Activated CD4-positive, alpha-beta memory T cell treated with anti-CD3 and anti-CD28 coated beads for 36 hours (primary cell): ENCODE measurements at places on chromosomes 1 and 21. TPM values are rescaled to one million over a fixed set of nuclear protein-coding genes. Genes with fewer than 3 reads are reported as not detected.
A peak's percentile ranks its signal among the peaks of the same experiment; 100 is the strongest.

DNA sequence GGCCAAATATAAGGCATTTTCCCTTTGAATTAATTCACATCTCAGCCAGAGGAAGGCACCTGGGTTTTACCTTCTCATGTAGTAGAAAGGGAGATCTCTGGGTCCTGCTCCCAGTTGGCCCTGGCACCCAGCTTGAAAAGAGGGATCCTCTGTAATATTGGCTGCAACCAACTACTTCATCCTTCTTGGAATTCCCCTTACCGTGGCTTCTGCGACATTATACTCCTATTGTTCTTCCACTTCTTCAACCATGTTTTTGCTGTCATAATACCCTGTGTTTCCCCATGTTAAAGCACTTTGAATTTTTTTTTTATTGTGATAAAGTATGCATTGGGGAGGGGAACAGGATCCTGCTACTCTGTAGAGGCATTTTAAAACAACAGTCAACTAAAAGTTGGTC, 26.8 kb downstream of the RNF220 start:
- no peaks in the 10 kb centered on the region for H3K4me1 ChIP-seq
- DNase-seq: no peak
- no peak overlapping the region for H3K27ac ChIP-seq
- H3K4me3 ChIP-seq: no peak overlapping the region

RGS8 gene
- not detected for total RNA-seq

DNA sequence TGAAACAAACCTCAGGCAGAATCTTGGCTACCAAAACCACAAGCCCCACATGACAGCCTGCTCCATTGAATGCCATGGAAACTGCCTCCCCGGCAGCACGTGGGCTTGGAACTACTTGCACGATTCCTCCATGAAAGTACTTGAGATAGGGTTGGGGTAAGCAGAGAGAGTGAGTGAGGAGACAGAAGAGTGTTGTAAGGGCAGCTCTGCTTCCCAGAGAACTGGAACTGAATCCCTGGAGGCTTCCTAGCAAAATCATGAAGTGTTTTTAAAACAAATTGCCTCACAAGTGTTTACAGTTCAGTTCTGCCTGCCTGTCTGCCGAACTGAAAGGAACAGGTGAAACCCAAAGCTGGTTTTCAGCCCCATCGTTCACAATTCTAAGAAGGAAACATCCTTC, 35.3 kb upstream of the DNASE2B start:
- peaks cover 7% of the 10 kb centered on the region for H3K4me1 ChIP-seq
- DNase-seq: no peak
- no peaks in the 10 kb centered on the region for H3K36me3 ChIP-seq
- no peak overlapping the region for H3K27ac ChIP-seq

NBPF19 gene
- total RNA-seq: 12.8 TPM

- no peak overlapping the region for H3K4me3 ChIP-seq
- no peaks in the 10 kb centered on the region for H3K27me3 ChIP-seq
- peaks cover 33% of the 10 kb centered on the region for H3K4me1 ChIP-seq
- no peak overlapping the region for H3K27ac ChIP-seq
- peaks cover 10% of the 10 kb centered on the region for H3K36me3 ChIP-seq
Measured at GRCh38 chr1:232589111-232589811, 40.7 kb downstream of the SIPA1L2 start.

- no peak for DNase-seq
- H3K36me3 ChIP-seq: no peaks in the 10 kb centered on the region
- no peak overlapping the region for H3K27ac ChIP-seq
- H3K4me1 ChIP-seq: no peaks in the 10 kb centered on the region
- H3K4me3 ChIP-seq: no peak overlapping the region
Measured at GRCh38 chr1:70034403-70034802, 171.0 kb downstream of the LRRC40 start.

DNA sequence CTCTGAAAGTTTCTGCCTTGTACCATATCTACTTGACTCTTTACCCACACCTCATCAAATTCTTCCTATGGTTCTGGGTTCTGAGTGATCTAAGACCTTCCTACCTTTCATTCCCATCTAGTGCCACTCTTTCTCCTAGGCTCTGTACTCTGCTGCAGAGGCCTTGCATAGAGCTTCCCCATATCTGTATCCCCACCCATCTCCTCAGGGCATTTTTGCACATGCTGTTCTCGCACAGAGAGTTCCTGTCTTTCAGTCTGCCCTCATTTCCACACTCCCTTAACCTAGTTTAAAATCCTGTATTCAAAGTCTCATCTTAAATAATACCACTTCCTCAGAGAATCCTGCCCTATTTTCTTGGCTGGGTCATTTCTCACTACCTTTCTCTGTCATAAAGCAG, 114.8 kb downstream of the HMCN1 start:
- no peak overlapping the region for H3K27ac ChIP-seq
- no peaks in the 10 kb centered on the region for H3K36me3 ChIP-seq
- H3K4me1 ChIP-seq: no peaks in the 10 kb centered on the region
- no peak for DNase-seq
- no peaks in the 10 kb centered on the region for H3K27me3 ChIP-seq
- H3K4me3 ChIP-seq: no peak overlapping the region

GRCh38 chr1:222769181-222769580, 32.2 kb downstream of the FAM177B start:
- no peak for DNase-seq
- H3K4me1 ChIP-seq: peaks cover 6% of the 10 kb centered on the region
- no peak overlapping the region for H3K27ac ChIP-seq
- H3K36me3 ChIP-seq: peaks cover 10% of the 10 kb centered on the region

DNA sequence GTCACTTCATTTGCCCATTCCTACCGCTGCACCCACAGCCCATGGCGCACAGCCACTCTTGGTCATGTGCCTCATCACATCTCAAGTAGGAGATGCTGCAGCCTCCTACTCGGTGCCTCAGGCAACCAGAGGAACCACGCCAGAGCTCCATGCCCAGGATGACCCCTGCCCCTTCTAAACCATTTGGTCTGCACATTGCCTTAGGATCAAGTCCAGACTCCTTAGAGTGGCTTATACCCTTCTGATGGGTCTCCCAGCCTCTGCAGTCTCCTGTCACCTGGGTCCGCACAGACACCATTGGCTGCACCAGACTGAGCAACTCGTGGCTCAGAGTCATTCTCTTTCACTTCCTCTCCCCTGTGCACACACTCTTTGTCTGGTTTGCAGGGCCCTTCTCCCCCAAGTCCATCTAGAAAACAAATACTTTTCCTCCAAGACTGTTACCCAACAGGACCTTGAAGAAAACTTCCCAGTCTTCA, 2.2 kb upstream of the ADORA3 start:
- peak overlapping the region; percentile 6 for H3K4me3 ChIP-seq
- H3K36me3 ChIP-seq: no peaks in the 10 kb centered on the region
- H3K27me3 ChIP-seq: no peaks in the 10 kb centered on the region
- peaks cover 75% of the 10 kb centered on the region for H3K4me1 ChIP-seq
- DNase-seq: peak; percentile 40
- H3K27ac ChIP-seq: peak overlapping the region; percentile 76

DNA sequence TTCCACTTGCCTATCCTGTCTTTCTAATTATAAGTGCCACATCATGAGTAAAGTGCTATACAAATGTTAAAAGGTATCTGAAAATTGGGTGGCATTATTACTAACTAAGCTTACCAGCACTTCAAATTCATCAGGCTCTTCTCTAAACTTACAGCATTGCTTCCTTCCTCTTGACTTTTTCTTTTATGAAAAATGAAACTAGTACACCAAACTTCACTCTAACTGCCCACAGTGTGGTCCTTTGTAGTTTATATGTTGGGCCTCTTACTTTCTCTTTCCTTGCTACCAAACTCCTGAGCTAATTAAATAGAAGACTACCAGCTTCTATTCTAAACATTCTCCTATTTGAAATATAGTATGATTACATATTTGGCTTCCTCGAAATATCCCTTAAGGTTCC, 81.8 kb downstream of the NOTCH2 start:
- no peak overlapping the region for H3K4me3 ChIP-seq
- peak overlapping the region; percentile 56 for H3K27ac ChIP-seq
- H3K4me1 ChIP-seq: peaks cover 27% of the 10 kb centered on the region
- peaks cover 22% of the 10 kb centered on the region for H3K36me3 ChIP-seq
- H3K27me3 ChIP-seq: no peaks in the 10 kb centered on the region
- no peak for DNase-seq

GRCh38 chr1:203308328-203308922, 3.1 kb downstream of the BTG2 start:
- H3K4me3 ChIP-seq: peak overlapping the region; percentile 92
- peaks cover 50% of the 10 kb centered on the region for H3K4me1 ChIP-seq
- H3K36me3 ChIP-seq: peaks cover 59% of the 10 kb centered on the region
- DNase-seq: no peak
- peak overlapping the region; percentile 98 for H3K27ac ChIP-seq
- no peaks in the 10 kb centered on the region for H3K27me3 ChIP-seq

PPM1J gene
- total RNA-seq: 0.69 TPM

DNA sequence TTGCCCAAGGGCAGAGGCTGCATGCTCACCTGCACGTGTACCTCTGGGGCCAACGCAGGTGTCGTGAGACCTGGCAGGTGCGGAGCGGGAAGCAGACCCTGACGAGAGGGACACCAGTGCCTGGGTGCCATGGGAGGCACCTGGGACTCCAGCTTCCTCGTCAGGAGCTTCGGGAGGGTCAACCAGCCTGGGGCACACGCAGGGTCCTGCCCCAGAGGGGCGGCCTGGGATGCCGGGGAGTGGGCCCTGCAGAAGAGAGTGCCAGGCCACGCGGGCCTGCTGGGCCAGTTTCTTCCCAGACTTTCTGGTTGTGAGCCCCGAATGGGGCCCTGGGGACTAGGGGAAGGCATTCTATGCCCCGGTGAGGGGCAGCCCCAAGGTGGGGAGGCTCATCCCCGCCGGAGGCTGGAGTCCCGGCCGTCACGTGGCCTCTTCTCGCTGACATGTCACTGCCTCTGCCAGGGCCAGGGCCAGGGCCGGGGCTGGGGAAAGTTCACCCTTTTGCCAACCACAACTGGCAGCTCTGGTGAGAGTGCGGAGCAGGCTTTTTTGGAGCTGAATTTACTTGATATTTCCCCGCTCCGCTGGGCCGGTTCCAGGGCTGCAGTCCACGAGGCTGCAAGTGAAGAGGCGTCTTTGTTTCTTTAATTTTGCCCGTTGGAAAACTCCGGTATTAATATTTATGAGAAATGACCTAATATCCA, 38.5 kb upstream of the ACTRT2 start:
- H3K27me3 ChIP-seq: peaks cover 2% of the 10 kb centered on the region
- no peaks in the 10 kb centered on the region for H3K4me1 ChIP-seq
- no peaks in the 10 kb centered on the region for H3K36me3 ChIP-seq
- no peak overlapping the region for H3K27ac ChIP-seq
- no peak for DNase-seq
- H3K4me3 ChIP-seq: no peak overlapping the region

DNA sequence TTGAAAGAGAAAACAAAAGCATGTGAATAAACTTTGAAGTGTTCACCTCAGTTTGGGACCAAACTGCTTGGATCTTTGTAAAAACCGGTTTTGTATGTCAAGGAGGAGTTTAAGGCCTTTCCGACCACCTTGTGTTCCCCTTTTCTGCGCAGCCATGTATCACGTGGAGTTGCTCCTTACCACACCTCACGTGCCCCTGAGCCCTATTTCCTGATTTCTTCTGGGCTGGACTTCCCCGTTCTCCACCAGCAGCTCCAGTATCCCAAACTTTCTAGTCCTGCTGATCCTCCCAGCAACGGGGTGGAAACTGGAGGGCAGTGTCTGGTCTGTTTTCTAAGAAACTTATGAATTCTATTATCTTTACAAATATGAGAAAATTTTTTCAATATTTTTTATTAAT, 1.6 kb upstream of the SH3D21 start:
- peaks cover 65% of the 10 kb centered on the region for H3K4me1 ChIP-seq
- no peak overlapping the region for H3K4me3 ChIP-seq
- no peaks in the 10 kb centered on the region for H3K27me3 ChIP-seq
- peak overlapping the region; percentile 93 for H3K27ac ChIP-seq
- no peak for DNase-seq

GRCh38 chr1:11157394-11157793, 31.8 kb upstream of the ANGPTL7 start:
- no peak for DNase-seq
- H3K4me3 ChIP-seq: no peak overlapping the region
- H3K36me3 ChIP-seq: peaks cover 36% of the 10 kb centered on the region
- peaks cover 29% of the 10 kb centered on the region for H3K4me1 ChIP-seq
- H3K27ac ChIP-seq: peak overlapping the region; percentile 53

DNA sequence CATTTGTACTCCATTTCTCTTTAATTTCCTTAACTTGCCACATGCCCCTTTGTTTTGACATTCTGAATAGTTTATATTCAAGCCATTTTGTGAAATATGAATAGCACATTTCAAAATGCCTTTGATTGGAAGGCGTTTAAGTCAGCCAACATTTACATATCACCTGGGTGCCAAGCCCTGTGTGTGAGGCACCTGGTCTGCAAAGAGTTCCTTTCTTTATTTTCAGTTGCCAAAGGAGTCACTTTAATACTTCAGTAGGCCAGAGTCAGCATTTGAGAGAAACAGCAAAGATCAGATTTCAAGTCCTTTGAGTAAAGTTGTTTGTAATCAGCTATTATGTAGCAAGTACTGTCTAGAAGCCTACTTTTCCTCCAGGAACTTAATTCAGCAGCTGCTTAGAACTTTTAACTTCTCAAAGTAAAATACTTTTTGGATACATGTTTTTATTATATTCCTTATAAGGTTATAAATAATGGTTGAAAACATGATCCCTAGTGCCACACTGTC, 70.8 kb downstream of the DTL start:
- no peak for DNase-seq
- no peak overlapping the region for H3K27ac ChIP-seq
- H3K4me1 ChIP-seq: no peaks in the 10 kb centered on the region
- no peaks in the 10 kb centered on the region for H3K27me3 ChIP-seq
- no peak overlapping the region for H3K4me3 ChIP-seq

DNA sequence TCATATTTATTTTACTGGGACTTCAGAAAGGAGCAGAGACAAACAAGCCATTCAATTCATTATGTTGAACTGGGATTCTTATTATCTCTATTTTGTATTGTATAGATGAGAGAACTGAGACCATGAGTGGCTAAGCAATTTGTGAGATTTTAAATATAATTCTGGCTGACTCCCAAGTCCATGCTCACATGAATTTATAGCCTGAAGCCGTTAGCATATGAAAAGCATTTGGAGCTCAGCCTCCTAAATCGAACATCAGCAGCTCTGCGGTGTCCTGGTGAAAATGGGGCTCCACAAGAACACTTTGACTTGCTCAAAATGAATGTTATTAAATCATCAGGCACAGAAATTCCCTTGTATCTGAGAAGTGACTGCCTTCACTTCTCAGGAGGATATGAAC, 96.8 kb upstream of the DPT start:
- H3K4me3 ChIP-seq: no peak overlapping the region
- no peak for DNase-seq
- H3K27me3 ChIP-seq: peaks cover 1% of the 10 kb centered on the region
- H3K4me1 ChIP-seq: peaks cover 11% of the 10 kb centered on the region

- peaks cover 43% of the 10 kb centered on the region for H3K36me3 ChIP-seq
- DNase-seq: no peak
- no peaks in the 10 kb centered on the region for H3K27me3 ChIP-seq
Measured at GRCh38 chr1:89660224-89661061, 27.5 kb downstream of the LRRC8C start.

GBP3 gene
- 5.7 TPM for total RNA-seq

- H3K27ac ChIP-seq: no peak overlapping the region
- no peaks in the 10 kb centered on the region for H3K36me3 ChIP-seq
- H3K4me1 ChIP-seq: no peaks in the 10 kb centered on the region
- H3K27me3 ChIP-seq: peaks cover 23% of the 10 kb centered on the region
Measured at GRCh38 chr1:224880593-224881307, 48.7 kb upstream of the DNAH14 start.

GRCh38 chr1:23441446-23442148, 17.0 kb upstream of the TCEA3 start:
- H3K4me3 ChIP-seq: no peak overlapping the region
- no peak overlapping the region for H3K27ac ChIP-seq
- no peak for DNase-seq
- no peaks in the 10 kb centered on the region for H3K36me3 ChIP-seq
- no peaks in the 10 kb centered on the region for H3K27me3 ChIP-seq
